Stimulated activated CD4-positive, alpha-beta T cell treated with anti-CD3 and anti-CD28 coated beads, Interleukin-12 subunit alpha, Interleukin-12 subunit beta, amount 100 ng/mL, for 48 hours (primary cell): ENCODE measurements at places on chromosomes 7 and 10.

DNA sequence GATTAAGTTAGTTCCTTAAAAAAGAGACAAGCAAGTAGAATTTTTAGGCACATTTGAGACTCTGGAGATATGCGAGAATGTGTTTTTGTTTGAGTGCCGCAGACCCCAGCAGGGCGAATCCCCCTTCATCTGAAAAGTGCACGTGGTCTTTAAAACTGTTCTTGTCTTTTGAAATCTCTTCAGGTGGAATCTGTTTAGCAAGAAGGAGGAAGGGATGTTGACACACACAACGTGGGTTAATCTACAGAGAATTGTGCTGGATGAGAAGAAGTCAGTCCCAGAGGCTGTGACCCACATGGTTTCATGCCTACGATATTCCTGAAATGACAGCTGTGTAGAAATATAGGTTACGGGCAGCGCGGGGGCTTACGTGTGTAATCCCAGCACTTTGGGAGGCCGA lies 27.1 kb upstream of the ZFAND2A start:
- no peak for DNase-seq

DNA sequence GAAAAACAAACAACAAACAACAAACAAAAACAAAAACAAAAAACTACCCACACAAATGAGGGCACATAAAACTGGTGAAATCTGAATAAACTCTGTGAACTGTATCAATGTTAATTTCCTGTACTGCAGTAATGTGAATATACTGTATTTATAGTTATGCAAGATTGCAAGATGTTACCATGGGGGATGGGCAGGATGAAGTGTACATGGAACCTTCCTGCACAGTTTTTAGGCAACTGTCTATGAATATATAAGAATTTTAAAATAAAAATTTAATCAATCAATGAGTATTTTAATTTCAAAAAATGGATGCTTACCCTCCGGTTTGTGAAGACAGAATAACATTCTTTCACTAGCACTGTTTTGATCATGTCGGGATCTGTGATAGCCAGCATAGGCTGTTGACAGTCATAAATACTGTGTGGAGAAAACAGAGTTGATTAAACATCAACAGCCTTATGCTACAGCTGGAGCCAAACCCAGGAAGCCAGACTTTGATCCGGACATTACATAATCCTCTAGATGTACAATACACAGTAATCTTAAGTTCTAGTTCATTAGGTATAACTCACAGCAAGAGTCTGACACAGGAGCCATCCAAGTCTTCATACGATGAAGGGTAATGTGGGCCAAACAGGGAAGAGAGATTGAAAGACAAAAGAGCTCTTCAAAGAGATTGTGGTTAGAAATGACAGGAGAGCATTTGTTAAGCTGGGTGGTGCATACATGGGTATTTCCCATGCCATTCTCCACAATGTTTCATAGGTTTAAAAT lies 14.8 kb downstream of the CYP3A7 start:
- no peak for DNase-seq

DNA sequence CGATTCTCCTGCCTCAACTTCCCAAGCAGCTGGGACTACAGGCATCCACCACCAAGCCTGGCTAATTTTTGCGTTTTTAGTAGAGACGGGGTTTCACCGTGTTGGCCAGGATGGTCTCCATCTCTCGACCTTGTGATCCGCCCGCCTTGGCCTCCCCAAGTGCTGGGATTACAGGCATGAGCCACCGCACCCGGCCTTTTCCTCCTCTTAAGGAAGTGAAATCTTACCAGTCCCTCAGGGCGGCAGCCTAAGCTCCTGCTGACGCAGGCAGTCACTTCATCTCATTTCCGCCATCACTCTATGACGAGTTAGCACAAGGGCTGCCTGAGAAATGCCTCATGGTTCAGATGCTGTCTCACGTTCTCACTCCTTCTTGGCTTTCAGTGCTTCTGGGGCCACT lies 246.0 kb upstream of the SHH start:
- no peak for DNase-seq

- no peak for DNase-seq
Measured at GRCh38 chr10:72355214-72355555, 466 bp upstream of the DNAJB12 start.

DNA sequence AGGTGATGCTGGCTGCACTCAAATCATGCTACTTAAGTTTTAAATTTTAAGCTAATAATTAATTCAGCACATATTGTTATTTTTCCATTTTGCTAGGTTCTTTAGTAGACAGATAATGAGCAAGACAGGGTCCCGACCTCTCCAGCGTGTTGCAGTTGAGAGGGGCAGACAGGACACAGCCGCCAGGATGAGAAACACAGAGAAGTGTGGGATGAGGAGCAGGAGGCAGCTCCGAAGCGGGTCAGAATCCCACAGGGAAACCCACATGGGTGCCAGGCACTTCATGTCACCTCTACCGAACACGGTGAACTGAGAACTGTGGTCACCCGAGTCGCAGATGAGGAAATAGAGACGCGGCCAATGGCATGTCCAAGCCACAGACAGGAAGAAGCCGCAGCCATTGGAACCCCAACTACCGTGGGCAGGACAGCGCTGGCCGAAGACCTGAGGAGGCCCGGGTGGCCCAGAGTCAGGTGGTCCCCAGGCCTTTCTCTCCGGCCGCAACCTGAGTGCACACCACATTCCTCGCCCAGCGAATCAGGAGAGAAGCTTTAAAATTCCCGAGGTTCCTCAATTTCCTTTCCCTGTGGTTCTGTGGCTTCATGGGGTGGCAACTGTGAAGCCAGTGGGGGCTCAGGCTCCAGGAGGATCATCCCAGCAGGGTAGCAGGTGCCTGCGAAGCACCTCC lies 213.0 kb downstream of the DNAJB6 start:
- no peak for DNase-seq

GRCh38 chr7:7919449-7919945 lies 49.1 kb upstream of the GLCCI1 start:
- DNase-seq: no peak

- DNase-seq: no peak
Measured at GRCh38 chr7:41869091-41869490, 166.2 kb upstream of the INHBA start.

DNA sequence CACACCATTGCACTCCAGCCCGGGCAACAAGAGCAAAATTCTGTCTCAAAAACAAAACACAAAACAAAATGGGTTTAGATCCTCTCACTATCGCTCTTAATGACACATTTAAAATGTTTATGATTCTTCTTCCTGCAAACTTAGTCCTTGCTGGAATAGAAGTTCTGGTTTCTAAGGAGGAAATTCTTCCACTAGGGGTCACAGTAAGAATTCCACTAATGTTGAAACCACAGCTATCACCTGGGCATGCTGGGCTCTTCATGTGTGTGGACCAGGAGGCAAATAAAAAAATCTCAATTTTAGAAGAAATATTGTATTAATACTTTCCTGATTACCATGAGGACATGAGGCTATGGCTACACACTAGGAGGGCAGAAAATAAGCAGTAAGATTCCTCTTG lies 915.8 kb downstream of the TYW1 start:
- no peak for DNase-seq

GRCh38 chr10:105534086-105534485 lies 893.0 kb downstream of the SORCS3 start:
- DNase-seq: no peak

DNA sequence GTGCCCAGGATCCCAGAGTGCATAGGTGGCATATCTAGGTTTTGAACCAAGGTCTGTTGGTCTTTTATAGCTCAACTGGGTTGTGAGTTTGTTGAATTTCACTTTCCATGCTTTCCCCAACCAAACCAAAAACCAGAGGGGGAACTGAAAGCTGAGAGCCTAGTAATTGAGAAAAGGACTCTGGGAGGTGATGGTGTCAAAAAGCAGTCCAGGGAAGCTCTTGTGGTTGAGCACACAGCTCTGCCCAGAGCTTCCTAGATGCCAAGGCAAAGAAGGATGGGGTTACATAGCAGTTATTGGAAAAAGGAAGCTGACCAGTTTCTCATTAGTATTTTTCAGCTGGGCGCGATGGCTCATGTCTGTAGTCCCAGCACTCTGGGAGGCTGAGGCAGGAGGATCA lies 9.9 kb downstream of the POR start:
- no peak for DNase-seq

DNA sequence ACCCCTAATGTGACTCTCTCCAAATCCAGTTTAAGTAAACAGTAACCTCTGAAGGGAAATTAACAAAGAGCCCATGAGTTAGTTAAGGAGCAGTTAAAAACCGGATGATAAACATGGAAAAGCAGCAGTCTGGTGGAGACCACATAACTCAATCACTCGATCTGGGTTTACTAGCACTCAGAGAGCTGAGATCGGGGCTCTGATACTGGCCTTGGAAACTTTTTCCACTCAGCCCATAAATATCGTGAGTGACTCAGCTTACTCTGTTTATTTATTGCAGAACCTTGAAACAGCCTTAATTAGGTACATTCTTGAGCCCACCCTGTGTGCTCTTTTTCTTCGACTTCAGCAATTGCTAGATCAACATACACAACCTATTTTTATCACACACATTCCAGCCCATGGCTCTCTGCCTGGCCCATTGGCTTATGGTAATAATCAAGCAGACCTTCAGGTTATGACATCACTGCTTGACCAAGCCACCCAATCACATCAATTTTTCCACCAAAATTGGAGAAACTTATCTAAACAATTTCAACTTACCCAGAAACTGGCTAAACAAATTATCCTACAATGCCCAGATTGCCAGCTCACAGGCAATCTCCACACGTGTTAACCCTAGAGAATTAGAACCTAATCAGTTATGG lies 82.2 kb upstream of the GPR22 start:
- no peak for DNase-seq

DNA sequence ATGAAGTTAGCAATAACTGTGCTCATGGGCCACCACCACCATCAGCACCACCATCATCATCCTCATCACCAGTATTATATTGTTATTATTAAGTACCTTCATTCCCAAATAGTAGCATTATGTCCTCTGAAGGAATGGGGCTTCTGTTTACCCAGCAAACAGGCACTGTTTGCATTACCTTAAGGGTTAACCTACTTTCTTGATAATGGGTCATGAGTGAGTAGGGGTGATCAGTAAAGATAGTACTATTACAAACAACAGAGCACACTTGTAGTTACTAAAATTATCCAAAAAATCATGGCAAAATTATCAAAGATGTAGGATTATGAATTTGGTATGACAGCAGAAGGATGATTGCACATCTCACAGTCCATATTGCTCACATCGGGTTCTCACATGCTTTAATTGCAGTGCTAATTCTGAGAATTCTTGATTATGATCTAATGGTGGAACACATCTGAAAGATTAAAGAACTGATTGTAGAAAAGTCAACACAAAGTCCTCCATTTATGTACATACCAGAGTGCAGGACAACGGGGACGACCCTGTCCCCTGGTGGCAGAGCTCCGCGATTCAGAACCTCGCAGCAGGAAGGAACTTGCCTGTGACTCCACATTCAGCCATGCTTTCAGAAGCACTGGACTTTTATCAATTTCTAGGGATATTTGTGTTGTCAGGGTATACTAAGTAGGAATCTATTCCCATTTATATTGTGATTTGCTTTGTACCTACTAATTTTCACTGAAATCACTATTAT lies 31.0 kb downstream of the PDE1C start:
- DNase-seq: no peak

DNA sequence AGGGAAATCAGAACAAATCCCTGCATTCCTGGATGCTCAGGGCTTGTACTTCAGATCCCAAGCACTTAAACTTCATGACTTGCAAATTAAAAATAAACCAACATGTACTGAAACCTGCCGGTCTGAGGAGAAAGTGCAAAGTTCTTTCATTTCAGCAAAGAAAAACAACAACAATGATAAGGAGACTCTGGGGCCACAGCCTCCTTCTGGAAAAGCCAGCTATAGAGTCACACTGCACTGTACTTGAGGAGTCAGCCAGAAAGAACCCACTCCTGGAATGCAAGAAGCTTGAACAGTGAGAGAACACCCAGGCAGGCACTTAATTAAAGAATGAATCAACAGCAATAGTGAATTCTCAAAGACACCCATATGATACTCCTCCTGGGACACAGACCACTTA lies 49.7 kb upstream of the TM9SF3 start:
- no peak for DNase-seq

GRCh38 chr10:73554721-73555120 lies 36.4 kb downstream of the USP54 start:
- DNase-seq: no peak

GRCh38 chr7:52794621-52795020 lies 240.8 kb upstream of the POM121L12 start:
- DNase-seq: no peak

GRCh38 chr7:73847941-73848723 lies 5.8 kb upstream of the METTL27 start:
- no peak for DNase-seq
